Stimulated activated CD8-positive, alpha-beta memory T cell treated with anti-CD3 and anti-CD28 coated beads, Interleukin-12 subunit alpha, Interleukin-12 subunit beta, amount 100 ng/mL, for 4 hours (primary cell): ENCODE measurements at places on chromosomes 13 and 19.

DNA sequence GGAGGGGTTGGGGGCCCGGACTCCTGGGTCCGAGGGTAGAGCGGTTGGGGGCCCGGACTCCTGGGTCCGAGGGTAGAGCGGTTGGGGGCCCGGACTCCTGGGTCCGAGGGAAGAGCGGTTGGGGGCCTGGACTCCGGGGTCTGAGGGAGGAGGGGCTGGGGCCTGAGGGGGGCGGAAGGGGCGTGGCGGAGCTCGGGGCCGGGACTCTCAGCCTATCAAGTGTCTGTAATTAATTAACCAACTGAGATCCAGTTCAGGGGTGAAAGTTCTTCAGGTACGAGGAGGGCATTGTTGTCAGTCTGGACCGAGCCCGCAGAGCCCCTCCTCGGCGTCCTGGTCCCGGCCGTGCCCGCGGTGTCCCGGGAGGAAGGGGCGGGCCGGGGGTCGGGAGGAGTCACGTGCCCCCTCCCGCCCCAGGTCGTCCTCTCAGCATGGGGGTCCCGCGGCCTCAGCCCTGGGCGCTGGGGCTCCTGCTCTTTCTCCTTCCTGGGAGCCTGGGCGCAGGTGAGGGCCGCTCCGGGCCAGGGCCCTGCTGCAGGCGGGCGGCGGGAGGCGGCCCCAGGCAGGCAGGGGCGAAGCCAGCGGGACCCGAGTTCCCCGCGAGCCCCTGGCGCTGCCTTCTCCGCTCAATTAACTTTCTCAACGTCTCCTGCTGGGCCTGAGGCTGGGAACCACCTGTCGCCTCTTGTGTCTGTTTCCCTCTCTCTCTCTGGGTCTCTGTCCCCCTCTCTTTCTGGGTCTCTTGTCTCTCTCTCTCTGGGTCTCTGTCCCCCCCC, 697 bp downstream of the FCGRT start:
- DNase-seq = no peak

GRCh38 chr13:23180711-23181110, at the start of gene SGCG:
TSS of gene SGCG (plus strand) at chr13:23180979. CDS start at chr13:23203695, 22,716 bp downstream.
- no peak for DNase-seq

DNA sequence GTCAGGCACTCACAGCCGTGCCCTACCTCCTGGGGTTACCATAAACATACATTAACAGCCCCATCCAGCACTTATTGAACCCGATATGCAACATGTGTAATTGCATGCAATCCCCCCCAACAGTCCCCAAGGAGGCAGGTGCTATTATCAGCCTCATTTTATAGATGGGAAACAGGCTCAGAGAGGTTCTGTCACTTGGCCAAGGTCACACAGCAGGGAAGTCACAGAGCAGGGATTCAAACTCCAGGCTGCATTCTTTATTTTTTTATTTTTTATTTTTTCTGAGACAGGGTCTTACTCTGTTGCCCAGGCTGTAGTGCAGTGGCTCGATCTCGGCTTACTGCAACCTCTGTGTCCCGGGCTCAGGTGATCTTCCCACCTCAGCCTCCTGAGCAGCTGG, 38.4 kb upstream of the TNFAIP8L1 start:
- no peak for DNase-seq

- no peak for DNase-seq
Measured at GRCh38 chr13:38899571-38899970, 91.1 kb downstream of the STOML3 start.

DNA sequence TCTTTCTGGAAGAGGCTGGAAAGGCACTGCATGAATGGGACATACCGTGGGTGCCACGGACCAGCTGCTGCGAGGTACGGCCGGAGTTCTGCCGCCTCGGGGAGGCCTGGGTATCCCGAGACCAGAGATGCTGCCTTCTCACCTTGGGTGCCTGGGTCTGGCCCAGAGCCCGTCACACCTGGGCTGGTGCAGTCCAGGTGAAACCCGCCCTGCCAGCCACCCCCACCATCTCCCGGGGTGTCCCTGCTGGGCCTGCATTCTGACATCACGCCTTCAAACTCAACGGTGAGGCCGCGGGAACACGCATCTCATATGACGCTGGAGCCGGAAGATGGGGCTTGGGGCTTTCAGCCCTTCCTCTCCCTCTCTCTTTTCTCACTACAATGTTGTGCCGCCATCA, 98.0 kb downstream of the GADD45B start:
- no peak for DNase-seq

DNA sequence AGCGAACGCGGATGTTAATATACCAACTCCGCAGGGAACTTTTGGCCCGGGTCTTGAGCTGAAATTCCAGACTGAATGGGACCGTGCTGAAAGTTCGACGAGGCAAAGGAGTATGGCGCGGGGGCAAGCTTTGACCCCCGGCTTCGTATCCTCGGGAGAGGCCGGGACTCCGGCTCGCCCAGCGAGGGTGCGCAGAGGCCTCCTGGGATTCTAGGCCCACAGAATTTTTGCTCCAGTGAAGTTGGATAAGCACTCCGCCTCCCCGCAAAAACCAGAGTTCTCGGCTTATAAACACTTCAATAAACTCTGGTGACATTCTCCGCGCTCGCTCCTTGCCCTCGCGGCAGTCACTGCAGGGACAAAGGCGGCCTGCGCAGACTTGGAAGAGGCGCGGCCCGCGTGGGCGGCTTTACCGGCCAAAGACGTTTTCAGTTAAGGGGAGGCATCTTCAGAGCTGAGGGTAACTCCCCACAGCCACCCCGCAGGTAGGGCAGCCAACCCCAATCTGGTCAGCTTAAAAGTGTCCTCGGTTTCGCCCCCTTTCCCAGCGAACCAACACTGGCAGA, 112.6 kb downstream of the KCNRG start:
- DNase-seq = no peak

DNA sequence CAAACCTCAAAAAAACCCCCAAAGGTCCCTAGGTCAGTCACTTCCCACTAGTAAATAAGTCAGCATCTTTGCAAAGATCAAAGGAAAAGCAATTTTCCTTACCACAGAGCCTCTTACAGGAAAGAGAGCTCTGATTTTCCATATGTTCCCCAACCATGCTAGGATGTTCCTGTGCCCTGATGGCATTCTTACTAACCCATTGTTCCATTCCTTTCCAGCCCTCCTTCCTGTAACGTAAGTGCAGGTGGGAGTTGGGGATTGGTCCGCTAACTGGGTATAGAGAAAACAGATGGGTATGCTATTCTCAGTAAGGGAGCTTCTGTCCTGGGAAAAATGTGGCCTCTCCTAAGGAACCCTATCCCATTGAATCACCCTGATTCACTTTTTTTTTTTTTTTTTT, 14.3 kb downstream of the DPRX start:
- no peak for DNase-seq

DNA sequence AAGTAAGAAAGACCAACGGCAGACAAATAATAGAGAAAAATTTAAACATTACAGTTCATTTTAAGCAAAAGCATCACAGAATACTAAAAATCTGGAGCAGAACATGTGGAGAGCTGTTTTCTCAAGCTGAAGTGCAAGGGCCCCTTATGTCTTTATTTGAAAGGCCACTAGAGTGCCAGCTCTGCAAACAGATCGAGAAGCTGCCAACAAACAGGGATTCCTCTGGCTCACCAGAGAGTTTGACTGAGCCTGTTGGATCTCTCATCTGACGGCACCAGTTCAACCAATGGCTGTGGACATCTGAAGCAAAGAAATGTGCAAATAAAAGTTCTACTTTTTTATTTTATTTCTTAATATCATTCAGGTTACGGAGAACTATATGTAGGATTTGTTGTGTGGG, 119.7 kb downstream of the COL4A2 start:
- DNase-seq = no peak

GRCh38 chr13:25149711-25150110, 22.4 kb downstream of the AMER2 start:
- DNase-seq = no peak
